ENCODE measurements at places on chromosomes 7 and 10. TPM values are rescaled to one million over a fixed set of nuclear protein-coding genes. Genes with fewer than 3 reads are reported as not detected.

DNA sequence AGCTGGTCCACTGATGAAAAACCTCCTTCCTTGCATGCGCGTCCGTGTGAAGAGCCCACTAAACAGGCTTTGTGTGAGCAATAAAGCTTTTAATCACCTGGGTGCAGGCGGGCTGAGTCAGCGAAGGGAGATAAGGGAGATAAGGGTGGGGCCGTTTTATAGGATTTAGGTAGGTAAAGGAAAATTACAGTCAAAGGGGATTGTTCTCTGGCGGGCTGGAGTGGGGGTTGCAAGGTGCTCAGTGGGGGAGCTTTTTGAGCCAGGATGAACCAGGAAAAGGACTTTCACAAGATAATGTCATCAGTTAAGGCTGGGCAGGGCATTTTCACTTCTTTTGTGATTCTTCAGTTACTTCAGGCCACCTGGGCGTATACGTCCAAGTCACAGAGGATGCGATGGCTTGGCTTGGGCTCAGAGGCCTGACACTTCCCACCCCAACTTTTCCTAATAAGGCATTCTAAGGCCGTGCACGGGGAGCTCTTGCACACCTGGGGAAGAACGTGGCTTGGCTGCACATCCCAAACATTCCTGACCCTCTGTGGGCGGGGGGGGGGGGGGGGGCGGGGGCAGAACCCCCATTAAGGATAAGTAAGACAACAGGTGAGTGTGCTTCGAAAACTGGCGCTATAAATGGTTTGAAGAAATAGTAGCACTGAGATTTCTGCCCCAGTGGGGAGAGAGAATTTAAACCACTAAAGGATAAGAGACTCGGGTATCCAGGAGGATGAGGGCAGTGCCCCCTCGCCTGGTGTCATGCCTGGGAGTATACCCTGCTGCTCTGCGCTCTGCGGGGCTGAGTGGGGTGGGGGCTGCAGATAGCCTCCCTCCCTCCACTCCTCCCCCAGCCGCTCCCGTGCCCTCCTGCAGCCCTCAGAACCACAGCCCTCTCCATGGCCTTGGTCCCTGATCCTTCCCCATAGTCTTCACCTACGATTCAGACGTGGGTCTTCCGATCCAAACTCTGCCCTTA is 217.6 kb downstream of the MLLT10 start:
- DNase-seq = no peak

GRCh38 chr10:27601503-27601902 is 97.4 kb downstream of the RAB18 start:
- DNase-seq = no peak

- DNase-seq = no peak
Measured at GRCh38 chr7:85508642-85509410, 322.0 kb upstream of the SEMA3D start.

- no peak for DNase-seq
Measured at GRCh38 chr7:29035044-29035740, 77.1 kb upstream of the TRIL start.

- DNase-seq = no peak
Measured at GRCh38 chr10:27225642-27226257, 14.8 kb downstream of the ACBD5 start.

The EMX2 gene
- polyA plus RNA-seq = 13.6 TPM

- DNase-seq = no peak
Measured at GRCh38 chr7:19508124-19508523, 200.7 kb downstream of the POLR1F start.

- DNase-seq = peak; percentile 16
Measured at GRCh38 chr7:138880881-138881578, 83.0 kb upstream of the ATP6V0A4 start.

DNA sequence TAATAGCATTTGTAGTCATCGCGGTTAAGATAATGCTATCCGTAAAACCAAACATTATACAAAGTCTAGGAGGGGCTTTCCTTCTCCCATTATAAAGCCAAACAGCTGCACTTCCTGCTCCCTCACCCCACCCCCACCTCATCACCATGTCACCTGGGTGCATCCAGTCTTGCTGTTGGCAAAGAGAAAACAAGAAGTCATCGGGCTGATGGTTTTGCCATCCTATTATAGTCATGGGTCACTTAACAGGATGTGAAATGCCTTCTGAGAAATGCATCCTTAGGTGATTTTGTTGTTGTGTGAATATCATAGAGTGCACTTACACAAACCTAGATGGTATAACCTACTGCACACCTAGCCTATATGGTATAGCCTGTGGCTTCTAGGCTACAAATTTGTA is 157.0 kb downstream of the BMPER start:
- no peak for DNase-seq

DNA sequence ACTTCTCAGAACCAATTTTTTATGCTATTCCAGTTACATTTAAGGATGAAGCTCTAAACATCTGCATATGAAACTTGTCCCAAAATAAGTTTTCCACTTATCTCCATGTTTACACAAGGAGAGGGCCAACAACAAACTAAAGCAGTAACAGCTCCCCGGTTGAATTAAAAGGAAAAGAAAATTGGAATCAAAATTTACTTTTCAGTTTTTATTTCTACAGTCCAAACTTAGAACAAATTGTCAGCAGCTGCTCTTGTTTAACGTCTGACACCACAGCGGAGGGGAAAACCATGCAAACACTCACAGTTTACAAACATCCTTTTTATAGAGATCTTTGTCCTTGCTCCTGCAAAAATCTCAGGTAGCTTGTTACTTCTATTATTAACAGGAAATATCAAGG is 101.3 kb downstream of the COL28A1 start:
- DNase-seq = peak; percentile 56

GRCh38 chr10:31051703-31052102 is 20.0 kb upstream of the ZNF438 start:
- DNase-seq = no peak

GRCh38 chr10:132186488-132187429 is at the start of gene DPYSL4:
TSS of gene DPYSL4 (plus strand) at chr10:132186948. CDS start at chr10:132187064, 116 bp downstream.
- no peak for DNase-seq

The ATRNL1 gene
- 1.3 TPM for polyA plus RNA-seq

The ZNF487 gene
- polyA plus RNA-seq = 4.6 TPM

The PPP1R17 gene
- polyA plus RNA-seq = not detected

DNA sequence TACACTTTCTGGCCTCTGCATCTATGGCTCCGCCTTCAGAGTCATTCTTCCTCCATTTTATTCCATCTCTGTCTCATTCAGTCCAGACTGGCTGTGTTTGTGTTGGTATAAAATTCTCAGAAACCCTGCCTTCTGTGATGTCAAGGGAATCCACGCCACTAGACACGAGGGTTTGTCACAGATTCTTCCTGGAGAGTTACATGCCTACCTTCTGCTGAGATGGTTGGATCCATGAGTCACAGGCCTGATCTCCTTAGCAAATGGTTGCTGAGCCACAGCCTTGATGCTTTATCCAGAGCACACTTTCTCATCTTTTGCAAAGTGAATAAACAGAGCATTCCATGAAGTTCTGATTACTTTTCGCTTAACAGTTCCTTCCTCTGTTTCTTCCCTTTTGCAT is 35.9 kb upstream of the TSPAN33 start:
- DNase-seq = no peak

GRCh38 chr7:69817841-69818635 is 219.8 kb downstream of the AUTS2 start:
- DNase-seq = no peak

DNA sequence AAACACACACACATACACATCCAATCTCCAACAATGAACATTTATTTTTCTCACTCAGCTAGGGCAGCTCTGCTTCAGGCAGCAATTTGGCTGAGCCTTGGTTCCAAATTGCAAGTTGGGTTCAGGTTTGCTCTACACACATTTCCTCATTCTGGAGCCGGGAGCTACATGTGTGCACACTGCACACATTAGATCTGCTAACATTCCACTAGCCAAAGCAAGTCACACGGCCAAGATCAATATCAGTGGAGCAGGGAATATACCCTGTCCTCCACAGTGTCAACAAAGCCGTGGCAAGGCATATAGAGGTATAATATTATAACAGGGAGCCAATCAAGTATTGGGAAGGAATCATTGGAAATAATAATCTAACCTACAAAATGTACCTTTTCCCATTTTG is 57.5 kb upstream of the PPP1R3C start:
- no peak for DNase-seq

All from muscle of back (tissue), 13 donors.